ENCODE measurements at places on chromosomes 16 and 17.

GRCh38 chr16:87421003-87421912 lies 29.1 kb downstream of the MAP1LC3B start:
- no peak for DNase-seq

- DNase-seq, result no peak
Observed at GRCh38 chr16:17474572-17474971, 3.8 kb upstream of the XYLT1 start.

DNA sequence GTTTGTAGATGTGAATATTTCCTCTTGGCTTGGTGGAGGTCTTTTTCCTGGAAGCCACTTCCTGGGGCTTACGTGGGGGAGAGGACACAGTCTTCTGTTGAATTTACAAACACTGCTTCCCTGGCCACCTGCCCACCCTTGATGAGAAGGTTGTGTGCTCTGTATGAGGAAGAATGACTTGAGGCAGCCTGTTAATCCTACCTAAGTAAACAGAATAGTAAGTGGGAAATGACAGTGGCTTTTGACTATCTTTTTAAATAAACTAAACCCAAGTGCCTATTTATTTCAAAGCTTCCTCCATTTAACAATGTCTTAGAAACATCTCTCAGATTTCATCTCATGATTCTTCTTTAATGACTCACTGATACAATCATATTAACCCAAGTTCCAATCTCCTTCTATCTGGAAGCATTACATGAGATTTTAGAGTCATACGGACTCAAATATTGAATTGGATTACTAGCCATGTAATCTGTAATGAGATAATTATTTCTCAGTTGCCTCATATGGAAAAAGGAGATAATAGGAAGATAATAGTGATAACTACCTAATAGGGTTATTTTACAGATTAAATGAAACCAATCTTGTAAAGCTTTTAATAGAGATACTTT lies 96.6 kb upstream of the SMIM36 start:
- DNase-seq, result no peak

- no peak for DNase-seq
Observed at GRCh38 chr17:43341715-43342588, 56.8 kb upstream of the ARL4D start.

GRCh38 chr17:74089869-74090464 lies 113.5 kb upstream of the RPL38 start:
- DNase-seq, result no peak

- DNase-seq, result no peak
Observed at GRCh38 chr17:7063518-7064094, 16.4 kb downstream of the CLEC10A start.

- no peak for DNase-seq
Observed at GRCh38 chr17:30812218-30813177, 12.0 kb downstream of the CRLF3 start.

GRCh38 chr16:82814059-82814458 lies 187.3 kb downstream of the CDH13 start:
- no peak for DNase-seq

DNA sequence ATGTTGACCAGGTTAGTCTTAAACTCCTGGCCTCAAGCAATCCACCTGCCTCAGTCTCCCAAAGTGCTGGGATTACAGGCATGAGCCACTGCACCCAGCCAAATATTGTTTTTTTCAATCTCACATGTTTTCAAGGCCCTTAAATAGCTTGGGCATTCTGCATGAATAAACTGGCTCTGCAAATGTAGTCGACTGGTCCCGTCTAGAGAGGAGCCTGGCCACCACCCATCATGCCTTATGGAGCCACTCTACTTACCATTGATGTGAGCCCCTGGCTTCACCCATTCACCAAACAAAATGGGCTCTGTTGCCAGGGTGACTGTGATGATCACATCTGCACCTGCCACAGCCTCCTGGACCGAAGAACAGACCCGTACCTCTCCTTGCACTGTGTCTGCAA lies 10.8 kb downstream of the CRYM start:
- no peak for DNase-seq

- no peak for DNase-seq
Observed at GRCh38 chr17:73166731-73167581, 2.1 kb downstream of the SSTR2 start.

DNA sequence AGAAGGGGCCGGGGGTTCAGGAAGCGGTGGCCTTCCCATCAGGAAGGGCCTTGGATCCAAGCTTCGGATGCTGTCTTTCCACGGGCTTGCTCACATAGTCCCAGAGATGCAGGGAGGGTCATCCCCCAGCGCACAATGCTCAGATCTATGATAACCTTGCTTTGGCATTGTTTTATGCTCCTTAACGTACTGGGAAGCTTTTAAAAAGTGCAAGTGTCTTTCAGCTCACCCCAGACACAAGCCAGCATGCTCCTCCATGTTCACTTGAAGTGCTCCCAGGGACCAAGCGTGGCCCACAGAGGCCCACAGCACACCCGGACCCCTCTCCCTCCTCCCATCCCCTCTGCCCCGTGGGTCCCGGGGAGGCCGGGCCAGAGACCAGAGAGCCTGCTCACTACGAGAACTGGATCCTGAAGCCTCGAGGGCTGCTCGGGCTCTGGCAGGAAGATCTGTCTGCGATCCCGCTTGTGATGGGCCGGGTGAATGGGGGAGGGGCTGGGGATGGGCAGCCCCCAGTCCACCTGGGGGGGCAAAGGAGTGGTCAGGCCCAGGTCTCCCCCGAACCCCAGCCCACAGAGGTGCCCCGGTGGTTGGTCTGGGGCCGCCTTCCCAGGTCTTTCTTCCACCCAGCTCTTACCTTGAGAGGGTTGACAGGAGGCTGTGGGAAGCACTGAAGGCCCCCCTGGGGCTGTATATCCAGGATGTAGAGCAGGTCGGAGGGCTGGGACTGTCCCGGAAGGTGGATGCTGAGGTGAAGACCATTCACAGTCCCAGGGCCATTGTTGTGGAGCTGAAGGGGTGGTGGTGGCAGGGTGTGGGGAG lies 11.8 kb upstream of the FAM171A2 start:
- DNase-seq, result no peak

- DNase-seq, result no peak
Observed at GRCh38 chr16:5502467-5502869, 404.9 kb upstream of the EEF2KMT start.

GRCh38 chr17:11493936-11494335 lies 104.3 kb upstream of the DNAH9 start:
- no peak for DNase-seq

- DNase-seq, result no peak
Observed at GRCh38 chr17:45366049-45366448, 49.2 kb upstream of the MAP3K14 start.

- DNase-seq, result no peak
Observed at GRCh38 chr16:85429776-85430522, 183.2 kb upstream of the GSE1 start.

DNA sequence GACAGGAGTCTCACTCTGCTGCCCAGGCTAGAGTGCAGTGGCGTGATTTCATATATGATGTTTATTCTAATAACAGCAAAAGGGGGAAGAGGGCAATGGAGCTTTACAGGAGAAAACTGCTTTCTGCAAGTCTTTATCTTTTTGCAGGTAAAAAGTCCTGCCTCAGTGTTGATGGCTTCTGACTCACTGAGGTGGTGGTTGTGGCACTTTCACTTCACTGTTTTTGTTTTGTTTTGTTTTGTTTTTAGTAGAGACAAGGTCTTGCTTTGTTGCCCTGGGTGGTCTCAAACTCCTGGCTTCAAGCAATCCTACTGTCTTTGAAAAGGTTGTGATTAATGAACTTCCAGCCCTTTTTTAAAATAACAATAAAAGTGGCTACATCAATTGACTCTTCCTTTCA lies 68.0 kb upstream of the TBC1D3K start:
- DNase-seq, result no peak

DNA sequence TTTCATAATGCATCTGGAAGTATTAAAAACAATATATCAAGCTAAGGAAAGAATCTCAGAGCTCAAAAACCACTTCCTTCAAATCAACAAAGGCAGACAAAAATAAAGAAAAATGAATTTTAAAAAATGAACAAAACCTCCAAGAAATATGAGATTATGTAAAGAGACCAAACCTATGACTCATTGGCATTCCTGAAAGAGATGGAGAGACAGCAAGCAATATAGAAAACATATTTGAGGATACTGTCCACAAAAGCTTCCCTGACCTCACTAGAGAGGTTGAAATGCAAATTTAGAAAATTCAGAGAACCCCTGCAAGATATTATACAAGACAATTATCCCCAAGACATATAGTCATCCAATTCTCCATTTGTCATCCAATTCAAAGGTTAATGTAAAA lies 311.3 kb upstream of the SOX9 start:
- DNase-seq, result no peak

DNA sequence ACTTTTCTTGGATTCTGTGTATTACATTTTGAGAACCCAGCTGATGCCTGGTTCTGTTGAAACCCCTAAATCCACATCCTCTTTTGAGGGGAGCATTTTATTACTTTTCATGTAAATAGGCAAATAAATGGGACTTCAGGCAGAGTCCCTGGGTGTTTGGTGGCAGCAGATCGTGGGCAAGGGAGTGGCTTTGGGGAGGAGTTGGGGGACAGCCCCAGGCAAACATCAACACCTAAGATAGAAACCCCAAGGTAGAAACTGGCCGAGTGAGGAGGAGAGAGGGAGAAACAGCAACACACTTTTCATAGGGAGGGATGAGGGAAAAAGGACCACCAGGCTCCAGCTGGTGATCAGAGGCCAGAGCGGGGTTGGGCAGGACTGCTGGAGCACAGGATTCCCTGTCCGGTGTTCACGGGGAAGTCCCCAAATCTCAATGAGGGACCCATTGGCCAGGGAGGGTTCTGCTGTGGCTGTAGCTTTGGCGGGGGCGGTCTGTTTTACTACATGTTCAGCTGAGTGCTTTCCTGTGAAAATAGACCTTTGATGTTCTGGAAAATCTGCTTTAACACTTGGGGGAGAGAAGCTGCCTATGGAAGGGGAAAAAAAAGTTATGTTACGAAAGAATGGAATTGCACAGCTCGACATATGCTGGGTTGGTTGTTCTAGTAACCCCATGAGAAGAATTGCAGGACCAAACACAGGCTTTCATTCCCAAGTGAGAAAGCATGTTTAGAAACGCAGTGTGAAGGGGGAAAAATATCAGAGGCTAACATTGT lies 46.6 kb downstream of the MSI2 start:
- no peak for DNase-seq

DNA sequence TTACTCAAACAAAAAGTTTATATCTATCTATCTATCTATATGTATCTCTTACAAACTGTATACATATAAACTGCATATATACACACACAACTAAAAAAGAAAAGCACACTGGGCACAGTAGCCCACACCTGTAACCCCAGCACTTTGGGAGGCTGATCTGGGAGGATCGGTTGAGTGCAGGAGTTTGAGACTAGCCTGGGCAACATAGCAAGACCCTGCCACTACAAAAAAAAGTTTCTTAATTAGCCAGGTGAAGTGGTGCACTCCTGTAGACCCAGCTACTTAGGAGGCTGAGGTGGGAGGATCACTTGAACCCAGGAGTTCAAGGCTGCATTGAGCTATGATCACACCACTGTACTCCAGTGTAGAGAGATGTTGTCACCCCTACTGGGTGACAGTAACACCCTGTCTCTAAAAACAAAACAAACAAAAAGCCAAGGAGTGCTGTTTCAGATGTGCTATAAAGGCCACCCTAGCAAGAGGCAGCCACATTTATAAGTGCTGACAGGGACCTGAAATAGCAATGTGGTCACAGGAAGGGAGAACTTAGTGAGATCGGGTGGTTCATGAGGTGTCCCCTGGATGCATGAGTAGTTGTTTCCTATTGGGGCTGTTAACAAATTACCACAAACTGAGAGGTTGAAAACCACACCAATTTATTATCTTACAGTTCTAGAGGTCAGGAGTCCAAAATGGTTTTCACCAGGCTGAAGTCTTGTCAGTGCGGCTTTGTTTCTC lies 4.8 kb downstream of the CD2BP2 start:
- DNase-seq, result no peak

DNA sequence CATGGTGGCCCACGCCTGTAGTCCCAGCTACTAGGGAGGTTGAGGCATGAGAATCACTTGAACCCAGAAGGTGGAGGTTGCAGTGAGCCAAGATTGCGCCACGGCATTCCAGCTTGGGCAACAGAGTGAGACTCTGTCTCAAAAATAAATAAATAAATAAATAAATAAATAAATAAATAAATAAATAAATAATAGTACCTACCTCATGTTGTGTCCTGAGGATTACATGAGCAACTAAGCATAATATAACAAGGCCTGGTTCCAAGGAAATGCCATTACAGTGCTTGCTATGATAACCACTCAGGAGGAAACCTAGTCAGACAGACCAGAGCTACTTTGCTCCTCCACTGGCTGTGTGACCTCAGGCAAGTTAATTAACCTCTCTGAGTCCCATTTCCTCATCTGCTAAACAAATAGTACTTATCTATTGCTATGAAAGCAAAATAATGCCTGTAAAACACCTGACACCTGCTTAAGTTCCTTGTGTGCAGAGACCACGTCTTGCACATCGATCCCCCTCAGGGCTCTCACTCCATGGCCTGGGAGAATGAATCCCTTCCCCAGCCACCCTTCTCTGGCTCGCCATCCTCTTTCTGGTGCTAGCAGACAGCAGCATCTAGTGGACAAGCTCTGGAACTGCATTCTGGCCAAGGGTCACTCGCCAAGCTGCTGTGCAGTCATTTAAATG lies 7.5 kb downstream of the EPOP start:
- DNase-seq, result peak; percentile 44

DNA sequence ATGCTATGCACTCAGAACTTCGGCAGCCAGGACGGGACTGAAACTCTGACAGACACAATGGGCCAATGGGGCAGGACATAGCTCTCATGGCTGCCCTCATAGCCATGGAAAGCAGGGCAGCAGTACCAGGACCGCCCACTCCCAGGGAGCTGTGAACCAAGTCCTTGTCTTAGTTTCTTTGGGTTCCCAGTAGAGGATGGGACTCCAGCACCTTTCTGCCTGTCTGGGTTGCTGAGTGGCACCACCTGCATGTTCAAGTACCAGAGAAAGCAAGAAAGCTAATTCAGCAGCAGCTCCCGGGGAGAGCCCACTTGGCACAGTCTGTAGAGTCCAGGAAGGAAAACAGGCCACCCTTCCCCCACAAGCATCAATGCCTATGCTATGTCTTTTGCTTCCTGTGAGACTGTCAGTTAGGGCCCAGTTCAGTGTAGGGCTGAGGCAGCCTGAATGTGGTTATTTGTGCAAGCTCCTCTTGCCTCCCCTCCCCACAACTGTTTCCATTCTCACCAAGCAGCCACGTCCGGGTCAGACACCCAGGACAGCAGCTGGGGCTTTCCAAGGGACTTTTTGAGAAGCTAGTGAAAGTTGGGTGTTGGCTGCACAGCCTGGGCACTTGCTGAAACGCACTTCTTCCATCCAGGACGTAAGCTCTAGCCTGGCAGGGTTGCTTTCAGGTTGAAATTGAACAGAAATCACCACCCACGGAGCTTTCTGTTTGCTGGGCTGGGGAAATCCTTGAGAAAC lies 7.8 kb downstream of the SUPT4H1 start:
- DNase-seq, result peak; percentile 80

GRCh38 chr16:11748404-11749254 lies 6.0 kb upstream of the TXNDC11 start:
- DNase-seq, result no peak

- DNase-seq, result no peak
Observed at GRCh38 chr16:2042986-2043666, 4.5 kb downstream of the NTHL1 start.

GRCh38 chr16:28196387-28196987 lies 15.3 kb downstream of the XPO6 start:
- DNase-seq, result no peak
